GM23338 (cell line): ENCODE measurements at places on chromosomes 16 and 17. TPM values are rescaled to one million over a fixed set of nuclear protein-coding genes. Genes with fewer than 3 reads are reported as not detected.

- DNase-seq, result no peak
Measured at GRCh38 chr17:19629449-19629848, 19.1 kb upstream of the ALDH3A2 start.

DNA sequence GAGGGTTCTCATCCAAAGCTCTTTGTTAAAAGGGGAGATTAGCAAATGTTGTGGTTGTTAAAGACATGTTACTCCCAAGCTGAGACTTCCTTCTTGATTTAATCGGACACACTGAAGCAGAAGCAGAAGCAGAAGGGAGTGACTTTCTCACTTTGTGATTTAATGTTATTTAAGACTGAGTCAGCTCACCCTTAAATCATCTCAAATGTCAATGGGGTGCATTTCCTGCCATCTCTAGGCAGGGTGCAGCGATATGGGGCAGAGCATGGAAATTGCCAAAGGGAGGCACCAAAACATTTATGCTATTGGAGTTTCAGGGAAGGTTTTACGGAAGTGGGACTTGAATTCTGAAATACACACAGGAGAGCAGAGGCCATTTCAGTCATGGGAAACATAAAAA lies 283.6 kb downstream of the ABCC12 start:
- DNase-seq, result no peak

DNA sequence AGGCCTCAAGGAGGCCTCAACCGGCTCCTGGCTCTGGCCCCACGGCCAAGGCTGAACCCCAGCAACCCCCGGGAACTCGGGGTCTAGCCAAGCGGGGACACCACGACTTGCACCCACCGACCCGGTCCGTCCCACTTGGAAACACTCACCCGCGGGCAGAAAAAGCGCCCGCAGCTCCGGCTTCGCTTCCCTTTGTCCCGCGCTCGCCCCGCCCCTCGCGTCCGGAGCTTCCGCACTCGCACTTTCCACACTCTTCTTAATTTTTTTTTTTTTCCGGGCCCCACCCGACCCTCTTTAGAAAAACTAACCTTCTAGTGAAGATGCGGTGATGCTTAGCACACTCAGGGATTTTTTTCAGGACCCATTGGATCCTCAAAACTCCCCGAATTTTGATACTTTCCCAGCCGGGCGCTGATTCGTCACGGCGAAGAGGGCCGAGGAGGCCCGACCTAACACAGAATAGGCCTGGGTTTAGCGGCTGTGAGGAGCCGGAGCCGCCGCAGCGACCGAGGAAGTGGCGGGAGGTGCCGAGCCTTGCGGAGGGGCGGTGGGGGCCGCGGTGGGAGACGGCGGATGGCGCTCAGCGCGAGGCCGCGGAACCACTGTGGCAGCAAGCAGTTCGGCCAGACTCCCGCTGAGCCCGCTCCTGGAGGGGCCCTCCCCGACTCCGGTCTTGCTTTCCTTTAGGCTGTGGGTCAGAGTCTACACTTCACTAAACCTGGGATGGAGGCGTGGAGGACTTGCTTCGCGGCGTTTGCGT lies at the start of gene SMARCE1:
Gene SMARCE1, minus strand, starts transcription at position 195 of the 760 bp plus-strand sequence. CDS start 2,016 bp downstream, outside the sequence.
- DNase-seq, result peak; percentile 76

DNA sequence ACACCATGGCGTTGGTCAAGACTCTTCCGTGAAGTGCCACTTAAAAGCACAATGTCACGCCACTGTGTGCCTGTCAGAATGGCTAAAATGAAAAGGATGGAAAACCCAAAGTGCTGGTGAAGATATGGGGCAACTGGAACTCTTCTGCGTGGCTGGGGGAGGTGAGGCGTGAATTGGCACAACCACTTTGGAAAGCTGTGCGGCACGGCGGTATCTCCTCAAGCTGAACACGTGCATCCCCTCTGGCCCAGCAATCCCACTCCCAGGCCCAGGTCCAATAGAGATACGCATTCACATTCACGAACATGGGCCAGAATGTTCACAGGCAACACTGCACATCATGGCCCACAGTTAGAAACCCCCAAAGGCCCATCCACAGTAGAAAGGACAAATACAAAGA lies 8.9 kb downstream of the DUSP3 start:
- DNase-seq, result no peak

DNA sequence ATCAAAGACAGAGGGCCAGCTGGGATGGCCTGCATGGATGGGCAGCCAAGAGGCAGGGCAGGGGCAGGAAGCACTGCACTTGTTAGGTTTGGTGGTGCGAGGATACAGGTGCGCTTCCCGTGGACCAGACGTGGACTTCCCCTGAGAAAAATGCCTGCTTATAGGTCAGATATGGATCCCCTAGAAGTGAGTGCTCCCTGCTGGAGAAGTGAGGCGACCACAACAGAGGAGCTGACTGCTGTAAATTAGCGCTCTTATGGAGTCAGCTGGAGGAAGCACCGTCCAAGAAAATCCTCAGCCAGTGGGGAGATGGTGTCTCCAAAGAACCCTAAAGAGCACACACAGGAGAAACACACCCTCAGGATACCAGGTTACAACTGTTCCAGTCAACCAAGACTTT lies 27.7 kb upstream of the CCDC182 start:
- no peak for DNase-seq

DNA sequence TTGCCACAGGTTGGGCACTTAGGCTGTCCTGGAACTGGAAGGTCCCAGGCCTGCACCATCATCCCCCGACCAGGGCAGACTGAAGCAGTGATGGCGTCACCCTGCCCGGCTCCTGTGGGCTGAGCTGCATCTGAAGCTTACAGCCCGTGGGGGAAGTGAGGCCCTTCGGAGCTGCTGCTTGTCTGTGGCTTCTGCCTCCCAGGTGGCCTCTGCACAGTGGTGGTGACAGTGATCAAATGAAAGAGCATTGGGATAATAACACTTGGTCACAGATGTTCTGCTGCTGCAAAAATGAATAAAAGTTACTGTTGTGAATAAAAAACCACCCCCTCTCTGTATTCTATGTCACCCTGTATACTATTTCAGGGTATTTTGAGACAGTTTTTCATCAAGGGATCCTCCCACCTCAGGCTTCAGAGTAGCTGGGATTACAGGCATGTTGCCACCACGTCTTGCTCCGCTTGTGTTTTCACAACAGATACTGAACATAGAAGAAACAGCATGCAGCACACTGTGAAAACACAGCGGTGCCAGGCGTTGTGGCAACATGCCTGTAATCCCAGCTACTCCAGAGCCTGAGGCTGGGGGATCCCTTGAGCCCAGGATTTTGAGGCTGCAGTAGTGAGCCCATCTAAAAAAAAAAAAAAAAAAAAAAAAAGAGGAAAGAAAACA lies 165.0 kb downstream of the LGALS9B start:
- no peak for DNase-seq

- DNase-seq, result peak; percentile 58
Measured at GRCh38 chr17:56926270-56926669, 12.4 kb upstream of the TRIM25 start.

DNA sequence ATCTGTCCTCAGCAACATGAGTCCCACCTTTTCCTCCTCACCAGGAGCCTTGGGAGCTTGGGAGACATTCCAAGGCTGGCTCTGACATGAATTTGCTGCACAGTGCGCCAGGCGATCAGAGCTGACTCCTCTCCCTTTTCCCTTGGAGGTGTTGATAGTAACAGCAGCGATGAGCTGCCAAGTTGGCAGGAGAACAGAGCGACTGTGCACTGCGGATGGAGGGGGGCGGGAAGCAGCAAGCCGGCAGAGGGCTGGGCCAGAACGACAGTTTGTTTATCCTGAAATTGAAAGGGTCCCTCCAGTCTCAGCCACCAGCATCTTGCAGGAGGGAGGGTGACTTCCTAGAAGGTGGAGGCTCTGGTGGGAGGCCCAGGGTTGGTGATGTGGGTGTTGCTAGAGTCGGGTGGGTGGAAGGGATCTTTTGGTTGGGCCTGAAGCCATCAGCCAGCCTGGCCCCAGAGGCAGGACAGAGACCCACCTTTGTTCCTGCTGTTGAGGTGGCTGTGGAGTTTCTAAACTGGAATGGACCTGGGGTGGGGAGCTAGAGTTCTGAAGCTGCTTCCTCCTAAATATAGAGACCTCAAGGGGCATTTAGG lies 22.5 kb upstream of the DYNLL2 start:
- DNase-seq, result no peak

DNA sequence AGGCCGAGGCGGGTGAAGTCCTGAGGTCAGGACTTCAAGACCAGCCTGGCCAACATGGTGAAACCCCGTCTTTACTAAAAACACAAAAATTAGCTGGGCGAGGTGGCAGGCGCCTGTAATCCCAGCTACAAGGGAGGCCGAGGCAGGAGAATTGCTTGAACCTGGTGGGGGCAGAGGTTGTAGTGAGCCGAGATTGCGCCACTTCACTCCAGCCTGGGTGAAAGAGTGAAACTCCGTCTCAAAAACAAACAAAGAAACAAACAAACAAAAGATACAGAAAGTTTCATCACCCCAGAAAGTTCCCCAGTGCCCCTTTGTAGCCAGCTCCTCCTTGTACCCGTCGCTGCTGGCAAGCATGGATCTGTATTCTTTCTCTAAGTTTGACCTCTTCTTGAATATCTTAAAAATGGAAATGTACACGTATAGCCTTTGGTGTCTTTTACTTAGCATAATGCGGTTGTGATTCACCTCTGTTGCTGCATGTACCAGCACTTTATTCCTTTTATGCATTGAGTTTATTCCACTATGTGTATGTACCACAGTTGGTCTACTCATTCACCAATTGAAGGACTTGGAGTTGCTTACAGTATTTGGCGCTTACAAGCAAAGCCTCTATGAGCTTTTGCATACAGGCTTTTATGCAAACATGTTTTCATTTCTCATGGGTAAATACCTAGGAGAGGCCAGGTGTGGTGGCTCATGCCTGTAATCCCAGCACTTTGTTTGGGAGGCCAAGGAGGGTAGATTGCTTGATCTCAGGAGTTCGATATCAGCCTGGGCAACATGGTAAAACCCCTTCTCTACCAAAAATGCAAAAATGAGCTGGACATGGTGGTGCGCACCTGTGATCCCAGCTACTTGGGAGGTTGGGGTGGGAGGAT lies 87.5 kb upstream of the CLEC18A start:
- DNase-seq, result no peak

GRCh38 chr16:47481698-47482374 lies 20.7 kb downstream of the PHKB start:
- no peak for DNase-seq

- no peak for DNase-seq
Measured at GRCh38 chr17:77196251-77196650, 55.5 kb downstream of the SEC14L1 start.

- no peak for DNase-seq
Measured at GRCh38 chr17:79650283-79650682, 39.4 kb upstream of the RBFOX3 start.

The FBXW10 gene
- 0.07 TPM in 1 of 2 replicates, not detected in the other for total RNA-seq

The TBC1D3H gene
- not detected in 2 replicates for total RNA-seq

The CD79B gene
- total RNA-seq, result 1.3 and 3.0 TPM in 2 replicates
